ENCODE measurements at places on chromosomes 1 and 21.

DNA sequence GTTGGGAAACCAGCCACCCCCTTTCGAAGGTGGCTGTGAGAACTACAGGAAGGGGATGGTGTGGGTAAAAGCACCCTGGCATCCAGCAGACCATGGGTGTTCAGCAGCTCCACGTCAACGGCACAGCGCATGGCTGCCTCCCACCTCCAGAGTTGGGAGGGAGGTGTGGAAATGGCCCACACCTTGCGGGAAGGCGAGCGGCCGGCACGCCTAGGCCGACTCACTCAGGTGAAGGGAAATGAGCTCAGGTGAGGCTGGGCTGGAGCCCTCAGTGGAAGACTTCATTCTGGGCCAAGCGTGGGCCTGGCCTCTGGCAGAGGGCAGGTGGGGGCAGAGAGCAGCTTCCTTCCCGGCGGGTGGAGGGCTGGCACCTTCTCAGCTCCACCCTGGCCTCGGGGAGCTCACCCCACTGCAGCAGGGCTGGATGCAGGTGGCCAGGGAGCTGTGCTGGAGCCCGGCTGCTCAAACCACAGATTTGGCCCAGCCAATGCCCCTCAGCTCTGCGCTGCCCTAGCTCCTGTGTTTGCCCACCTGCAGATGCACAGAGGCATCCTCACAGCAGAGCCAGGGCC, 24.8 kb upstream of the ALDH4A1 start:
- DNase-seq, result no peak

DNA sequence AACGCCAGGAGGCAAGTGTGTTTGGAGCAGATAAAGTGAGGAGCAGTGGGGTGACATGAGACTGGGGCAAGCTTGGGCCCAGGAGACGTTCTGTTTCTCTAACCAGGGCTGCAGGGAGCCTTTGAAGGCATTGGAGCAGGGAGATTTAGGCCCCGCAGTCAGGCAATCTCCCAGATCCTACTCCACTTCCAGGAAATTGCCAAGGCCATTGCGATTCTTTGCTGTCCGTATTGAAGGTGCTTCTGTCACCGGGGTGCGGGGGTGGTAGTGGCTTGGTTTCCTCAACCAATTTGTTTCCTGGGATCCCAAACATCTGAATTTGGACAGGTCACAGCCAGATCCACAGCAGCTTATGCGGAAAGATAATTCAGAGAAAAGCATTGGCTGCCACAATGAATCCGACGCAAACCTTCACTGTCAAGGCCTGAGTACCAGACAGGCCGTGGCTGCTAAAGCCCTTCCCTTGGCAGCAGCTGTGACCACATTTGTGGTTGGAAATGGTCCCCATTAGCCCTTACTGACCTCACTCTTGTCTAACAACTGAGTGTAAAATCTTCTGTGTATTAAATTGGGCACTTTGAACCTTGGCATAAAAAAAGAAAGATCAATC, 385.6 kb downstream of the PTPRU start:
- peak; percentile 12 for DNase-seq

DNA sequence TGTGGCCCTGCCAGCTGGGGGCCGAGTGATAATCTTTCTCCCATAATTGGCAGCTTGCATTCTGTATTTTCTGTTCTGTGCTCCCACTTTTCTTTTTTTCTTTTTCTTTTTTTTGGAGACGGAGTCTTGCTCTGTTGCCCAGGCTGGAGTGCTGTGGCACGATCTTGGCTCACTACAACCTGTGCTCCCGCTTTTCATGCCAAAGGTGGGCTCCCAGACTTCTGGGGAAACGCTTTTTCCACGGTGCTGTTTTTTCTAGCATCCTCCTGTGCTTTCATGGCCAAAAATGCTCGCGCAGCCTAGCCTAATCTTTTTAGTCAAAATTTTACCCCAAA, 585 bp upstream of the AHCTF1 start:
- DNase-seq, result no peak

GRCh38 chr21:16154951-16155635, 425.3 kb downstream of the USP25 start:
- DNase-seq, result no peak

GRCh38 chr1:203040513-203041275, 14.4 kb downstream of the PPFIA4 start:
- no peak for DNase-seq

DNA sequence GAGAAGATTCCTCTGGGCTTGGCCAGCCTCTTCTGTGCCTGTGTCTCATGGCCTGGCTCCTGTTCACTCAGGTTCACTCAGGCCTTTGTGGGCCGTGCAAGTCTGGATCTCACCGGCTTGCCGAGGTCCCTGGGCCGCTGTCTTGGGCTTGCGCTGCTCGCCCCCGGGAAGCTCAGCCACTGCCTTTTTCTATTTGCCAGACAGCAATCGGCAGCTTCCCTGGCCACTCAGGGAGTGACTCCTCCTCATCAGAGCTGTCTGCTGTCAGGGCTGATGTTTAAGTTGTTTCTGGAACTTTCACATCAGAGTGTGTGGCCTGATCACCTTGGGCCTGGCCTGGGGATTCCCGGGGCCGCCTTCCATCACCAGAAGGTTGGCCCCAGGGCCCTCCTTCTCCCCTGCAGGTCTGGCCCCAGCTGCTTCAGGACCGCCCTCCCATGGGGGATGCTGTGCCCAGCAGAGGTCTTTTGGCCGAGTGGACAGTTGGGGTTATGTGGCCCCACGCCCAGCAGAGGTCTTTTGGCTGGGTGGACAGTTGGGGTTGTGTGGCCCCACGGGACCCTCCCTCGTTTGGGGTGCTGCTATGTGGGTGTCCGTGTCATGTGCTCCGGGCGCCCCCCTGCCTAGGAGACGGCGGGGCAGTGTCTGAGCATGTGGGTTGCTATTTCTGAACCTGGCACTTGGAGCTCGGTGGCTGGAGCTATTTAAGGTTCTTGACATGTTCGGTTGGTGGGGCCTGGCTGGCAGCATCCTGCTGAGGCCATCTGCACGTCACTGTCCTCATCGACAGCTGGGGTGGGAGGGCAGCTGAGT, 12.5 kb downstream of the SLX9 start:
- no peak for DNase-seq

DNA sequence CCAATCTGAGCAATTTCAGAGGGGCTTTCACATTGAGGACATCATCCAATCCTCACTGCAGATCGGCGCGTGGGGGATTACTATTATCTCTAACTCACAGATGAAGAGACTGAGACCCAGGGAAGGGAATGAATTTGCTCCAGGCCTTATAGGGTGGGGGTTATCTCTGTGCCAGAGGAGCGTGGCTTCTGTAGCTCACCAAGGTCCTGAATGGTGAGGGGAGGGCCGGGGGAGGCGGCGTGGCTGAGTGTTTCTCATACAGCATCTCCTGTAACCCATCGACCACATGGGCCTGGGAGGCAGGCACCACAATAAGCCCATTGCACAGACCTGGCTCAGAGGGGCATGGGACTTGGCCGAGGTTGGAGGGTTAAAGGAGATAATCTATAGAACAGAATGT, 143.0 kb upstream of the KLHDC7A start:
- no peak for DNase-seq

DNA sequence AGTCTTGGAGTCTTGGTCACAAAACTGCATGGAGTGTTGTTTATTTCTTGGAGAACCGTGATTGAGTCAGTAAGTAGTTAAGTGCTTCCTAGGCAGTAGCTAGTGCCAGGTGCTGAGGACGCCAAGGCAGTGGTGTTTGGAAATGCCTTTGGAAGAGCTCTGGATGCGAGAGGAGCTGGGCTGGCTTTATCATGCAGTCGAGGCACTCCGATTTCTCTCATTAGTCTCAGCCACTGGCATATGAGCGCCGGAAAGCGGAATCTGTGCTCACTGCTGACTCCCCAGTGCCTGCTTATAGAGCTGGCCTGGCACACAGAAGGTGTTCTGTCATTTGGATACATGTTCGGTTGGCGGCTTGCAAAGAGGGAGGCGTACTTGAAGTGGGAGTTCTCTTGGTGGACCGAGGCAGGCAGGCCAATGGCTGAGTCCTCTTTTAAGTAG, 3.6 kb downstream of the TENT5C start:
- no peak for DNase-seq

- DNase-seq, result no peak
Measured at GRCh38 chr1:243638186-243638585, 211.9 kb downstream of the AKT3 start.

- no peak for DNase-seq
Measured at GRCh38 chr21:35812679-35813078, 247.6 kb downstream of the SETD4 start.

DNA sequence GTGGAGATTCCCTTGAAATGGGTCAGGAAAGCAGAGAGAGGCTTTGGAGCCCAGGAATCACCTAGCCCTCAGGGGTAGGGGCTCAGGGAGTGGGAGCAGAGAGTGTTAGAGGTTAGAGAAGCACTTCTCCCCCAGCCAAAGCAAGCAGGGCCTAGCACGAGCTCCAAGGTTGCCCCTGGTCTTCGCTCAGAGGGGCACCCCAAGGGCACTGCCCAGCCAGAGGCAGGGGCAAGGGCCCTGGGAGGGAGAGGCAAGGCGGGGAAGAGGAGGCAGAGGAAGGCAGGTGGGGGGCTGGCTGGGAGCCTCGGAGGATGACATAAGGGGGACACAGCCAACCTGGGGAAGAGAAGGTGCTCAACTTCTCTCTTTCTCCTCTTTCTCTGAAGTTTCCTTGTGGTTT, 71.9 kb downstream of the CASZ1 start:
- DNase-seq, result no peak

DNA sequence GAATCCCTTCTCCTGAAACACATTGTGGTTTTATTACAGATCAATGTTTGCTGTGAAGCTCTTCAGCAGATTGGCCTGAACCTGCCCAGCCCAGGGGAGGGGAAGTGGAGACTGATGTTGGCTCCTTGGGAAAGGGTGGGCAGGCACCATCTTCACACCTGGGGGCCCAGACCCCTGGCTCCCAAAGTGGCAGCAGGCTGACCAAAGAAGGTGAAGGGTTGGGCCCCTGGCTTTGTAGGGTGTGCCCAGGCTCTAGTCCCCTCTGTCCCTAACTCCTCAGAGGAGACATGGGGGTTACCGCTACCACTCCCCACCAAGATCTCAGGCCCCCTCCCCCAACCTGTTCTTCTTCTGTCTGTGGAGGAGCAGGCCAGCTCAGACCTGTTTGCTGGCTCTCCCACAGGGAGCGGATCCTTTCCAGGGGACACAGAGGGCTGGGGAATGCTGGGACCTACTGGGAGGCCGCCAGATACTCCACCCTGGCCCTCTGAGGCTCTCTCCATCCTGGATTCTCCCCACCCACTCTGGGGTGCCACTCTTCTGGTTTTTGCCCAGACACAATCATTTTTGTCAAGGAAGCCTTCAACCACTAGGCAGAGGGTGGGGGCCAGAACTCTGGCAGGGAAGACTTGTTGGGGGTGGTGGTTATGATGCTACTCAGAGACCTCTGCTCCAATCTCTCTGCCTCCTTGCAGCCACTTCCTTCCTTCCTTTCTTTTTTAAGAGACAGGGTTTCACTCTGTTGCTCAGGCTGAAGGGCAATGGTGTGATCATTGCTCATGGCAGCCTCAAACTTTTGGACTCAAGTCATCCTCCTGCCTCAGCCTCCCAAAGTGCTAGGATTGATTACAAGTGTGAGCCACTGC, 5.0 kb upstream of the EFNA3 start:
- no peak for DNase-seq

- DNase-seq, result no peak
Measured at GRCh38 chr1:67285780-67286488, 21.7 kb upstream of the IL12RB2 start.

DNA sequence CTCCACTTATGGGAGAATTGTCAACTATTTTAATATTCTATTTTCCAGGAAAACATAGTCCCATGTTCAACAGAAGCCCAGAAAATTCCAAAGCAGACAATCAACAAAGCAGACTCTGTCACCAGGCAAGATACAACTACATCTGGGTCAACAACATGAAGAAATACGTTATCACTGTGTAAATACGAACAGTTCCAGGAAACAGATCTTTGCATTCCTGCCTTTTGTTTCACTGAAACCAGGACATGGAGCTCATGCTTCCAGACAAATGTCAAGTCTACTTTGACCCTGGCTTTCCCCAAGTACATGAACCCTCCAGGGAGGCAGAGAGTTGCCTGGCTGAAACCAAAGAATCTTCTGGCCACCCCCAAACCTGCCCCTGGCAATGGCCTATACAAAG, 106.7 kb downstream of the SETD4 start:
- DNase-seq, result no peak

DNA sequence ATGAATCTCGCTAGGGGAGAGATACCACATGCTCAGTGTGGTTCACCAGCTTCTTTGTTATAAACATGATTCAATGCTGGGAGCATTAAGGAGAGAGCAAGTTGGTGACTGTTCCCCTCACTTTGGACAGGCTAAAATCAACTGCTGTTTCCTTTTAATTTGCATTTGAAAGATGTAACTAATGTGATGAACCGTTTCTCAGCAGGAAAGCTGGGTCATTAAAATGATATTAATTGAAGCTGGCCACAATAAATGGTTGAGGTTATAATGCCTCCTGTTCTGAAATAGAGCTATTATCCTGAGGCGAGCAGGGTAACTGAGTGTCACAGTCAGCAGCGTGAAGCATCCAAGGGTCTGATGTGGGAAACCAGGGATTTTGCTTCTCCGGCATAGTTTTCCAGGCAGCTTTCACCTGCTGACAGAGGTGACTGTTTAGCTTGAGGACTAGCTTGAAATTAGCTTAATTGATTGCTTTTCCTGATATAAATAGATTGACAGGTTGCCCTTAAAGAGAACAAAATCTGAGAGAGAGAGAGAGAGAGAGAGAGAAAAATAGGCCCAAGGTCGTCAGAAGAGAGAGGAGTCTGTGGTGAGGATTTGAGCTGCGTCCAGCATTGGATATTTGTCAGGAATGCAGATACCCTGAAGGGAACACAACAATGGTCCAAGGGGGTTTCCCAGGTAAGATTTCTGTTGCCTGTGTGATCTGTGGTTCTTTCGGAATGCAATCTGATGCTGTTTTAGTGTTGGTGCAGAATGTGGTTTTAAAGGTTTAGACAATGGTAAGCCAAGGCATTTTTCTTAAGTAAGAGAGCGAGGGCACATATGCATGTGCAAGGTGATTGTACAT, 209.7 kb downstream of the PATJ start:
- DNase-seq, result no peak

DNA sequence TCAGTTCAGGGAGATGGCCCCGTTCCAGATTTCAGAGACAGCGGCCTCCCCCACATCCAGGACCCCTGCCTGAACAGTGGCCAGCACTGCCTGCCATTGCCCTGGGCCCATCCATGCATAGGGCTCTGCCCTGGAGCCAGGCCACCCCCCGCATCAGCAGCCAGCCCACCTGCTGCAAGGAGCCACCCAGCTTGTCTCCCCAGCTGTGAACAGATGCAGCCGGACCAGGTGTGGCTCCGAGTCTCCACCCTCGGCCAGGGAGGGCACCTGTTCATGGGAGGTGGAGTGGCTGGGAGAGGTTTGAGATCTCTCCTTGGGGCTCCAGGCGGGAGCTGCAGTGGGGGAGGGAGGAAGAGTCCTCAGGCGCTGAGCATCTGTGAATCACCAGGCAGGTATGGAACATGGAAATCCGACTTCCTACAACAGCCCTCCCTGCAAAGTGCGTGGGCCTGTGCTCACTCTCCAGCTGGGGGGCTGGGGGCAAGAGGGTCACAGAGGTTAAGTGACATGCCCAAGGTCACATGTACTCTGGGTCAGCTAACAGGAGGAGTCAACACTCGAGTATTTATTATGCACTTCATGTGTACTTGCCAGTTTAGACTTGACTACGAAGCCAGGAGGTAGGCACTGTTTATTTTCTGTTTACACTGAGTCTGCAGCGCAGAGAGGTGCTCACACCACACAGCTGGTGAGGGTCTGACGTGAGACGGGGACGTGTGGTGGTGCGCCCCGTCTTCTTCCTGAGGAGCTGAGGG, 4.8 kb upstream of the HES5 start:
- no peak for DNase-seq

- DNase-seq, result no peak
Measured at GRCh38 chr1:172647110-172647564, 11.8 kb upstream of the FASLG start.

Data from skeletal muscle cell (primary cell).